ENCODE measurements at places on chromosomes 11 and 22.

DNA sequence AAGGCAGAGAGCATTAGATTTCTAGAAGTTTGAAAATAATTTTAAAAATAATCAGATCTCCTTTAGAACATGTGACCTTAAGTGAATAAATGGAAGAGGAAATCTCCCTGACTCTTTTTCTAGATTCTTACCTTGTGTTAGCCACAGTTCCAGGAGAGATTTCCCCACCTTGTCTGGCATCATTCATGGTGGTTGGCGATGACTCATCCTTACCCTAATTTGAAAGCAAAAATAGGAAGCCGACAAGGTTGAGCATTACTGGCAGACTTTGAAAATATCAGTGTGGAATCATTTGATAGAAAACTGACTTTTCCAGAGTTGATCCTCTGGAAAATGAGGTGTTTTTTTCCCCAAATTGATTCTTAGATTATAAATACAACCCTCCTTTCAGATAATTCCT is 48.1 kb downstream of the CNTN5 start:
- DNase-seq, result no peak

DNA sequence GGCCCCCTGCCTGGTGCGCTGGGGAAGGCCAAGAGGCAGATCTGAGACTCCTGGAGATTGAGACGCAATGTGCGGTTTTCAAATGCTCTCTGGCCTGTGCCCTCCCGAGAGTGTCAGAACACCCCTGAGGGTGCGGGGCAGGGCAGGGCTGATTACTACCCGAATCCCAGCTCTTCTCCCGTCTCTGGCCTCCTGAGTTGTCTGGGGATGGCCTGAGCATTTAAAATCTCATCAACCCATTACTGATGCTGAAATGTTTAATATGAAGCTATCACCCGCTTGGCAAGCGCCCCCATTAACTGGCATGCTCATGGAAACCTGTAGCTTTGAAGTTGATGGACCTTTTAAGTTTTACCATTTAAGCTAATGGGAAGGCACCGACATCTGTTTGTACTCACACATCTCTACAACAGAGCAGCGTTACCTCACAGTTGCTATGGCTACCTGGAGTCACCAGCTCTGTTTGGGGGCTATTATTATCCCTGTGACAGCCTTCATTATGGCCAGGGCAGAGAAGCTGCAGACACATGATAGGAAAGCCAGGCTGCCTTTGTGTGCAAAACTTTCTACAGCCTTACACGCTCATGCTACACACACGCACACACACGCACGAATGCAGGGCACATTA is 3.6 kb upstream of the MB start:
- DNase-seq, result no peak

DNA sequence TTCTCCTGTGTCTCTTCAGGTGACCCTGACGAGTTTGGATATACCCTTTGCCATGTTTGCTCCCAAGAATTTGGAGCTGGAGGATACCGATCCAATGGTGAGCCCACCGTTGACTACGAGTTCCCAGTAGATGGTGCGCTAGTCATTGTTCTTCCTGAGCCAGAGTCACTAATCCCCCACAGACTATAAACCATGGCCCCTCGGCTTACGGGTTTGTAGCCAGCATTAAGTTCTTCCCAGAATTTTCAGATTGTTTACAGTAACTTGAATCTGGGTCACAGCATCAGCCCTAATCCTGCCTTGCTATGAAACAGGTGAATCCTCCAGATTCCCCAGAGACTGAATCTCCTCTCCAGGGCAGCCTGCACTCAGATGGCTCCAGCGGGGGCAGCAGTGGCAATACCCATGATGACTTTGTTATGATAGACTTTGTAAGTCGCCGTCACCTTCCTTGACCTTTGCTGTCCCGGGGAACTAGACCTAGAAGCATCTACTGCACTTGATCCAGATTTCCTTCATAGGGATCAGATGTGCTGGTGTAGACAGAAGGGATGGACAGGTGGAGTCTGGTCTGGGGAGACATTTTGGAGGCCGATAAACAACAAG is 31.8 kb downstream of the ARHGAP1 start:
- DNase-seq, result no peak

DNA sequence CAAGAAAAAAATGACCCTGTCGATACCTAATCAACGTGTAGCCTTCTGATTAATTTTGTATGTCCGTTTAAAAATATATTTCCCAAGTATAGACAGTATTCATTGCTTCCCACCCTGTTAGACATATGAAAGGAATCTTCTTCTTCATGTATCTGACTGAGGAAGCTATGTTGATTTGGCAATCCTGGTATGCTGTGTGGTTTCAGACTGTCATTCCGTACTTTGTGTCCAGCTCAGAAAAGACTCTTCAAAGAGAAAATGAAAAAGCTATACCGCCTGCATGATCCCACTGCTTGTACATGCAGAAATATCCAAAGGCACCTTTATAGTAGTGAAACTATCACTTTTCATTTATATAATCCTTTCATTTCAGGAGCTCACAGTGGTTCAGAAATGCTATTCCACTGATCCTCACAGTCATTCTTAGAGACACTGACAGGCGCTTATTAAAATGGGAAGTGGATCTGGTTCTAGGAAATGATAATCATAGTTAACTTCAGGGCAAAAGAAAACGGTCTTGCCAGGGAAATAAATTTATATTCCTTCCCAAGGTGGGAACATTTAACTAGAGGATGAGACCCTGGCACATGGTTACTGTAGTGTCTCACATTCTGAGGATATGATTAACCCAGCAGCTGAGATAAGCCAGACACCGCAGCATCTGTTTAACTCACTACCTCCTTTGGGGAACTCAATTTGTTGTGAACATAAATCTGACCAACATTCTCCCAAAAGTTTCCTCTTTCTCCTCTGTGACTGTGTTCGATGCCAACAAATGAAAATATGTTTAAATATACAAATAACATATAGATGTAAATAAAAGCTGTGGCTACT is 599.2 kb upstream of the LUZP2 start:
- no peak for DNase-seq

DNA sequence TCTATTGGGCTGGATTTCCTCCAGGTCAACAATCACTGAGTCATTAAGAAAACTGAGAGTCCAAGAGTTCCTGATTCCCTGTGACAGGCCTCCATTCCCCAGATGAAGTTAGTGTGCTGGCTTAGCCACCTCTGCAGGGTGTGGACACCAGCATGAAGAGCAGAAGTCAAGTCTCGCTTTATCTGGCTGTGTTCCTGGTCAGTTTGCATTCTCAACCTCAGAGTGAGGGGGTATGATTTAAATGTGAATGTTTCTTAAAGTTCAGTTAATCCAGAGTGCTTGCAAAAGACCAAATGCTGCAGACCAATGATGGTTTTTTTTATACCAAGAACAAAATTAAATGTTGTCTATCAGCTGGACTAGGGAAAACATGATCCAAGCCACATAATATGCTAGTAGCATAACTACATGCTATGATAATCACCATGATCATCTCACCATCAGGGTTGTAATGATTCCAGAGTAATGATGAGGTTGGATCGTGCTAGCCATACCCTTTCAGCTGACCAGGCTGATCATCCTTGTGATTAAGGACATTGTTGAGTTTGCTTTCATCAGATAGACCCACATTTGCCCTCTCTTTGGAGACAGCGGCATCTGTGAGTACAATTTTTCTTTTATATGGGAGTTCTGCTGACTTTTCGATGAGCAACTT is 145.8 kb upstream of the ARHGAP20 start:
- no peak for DNase-seq

DNA sequence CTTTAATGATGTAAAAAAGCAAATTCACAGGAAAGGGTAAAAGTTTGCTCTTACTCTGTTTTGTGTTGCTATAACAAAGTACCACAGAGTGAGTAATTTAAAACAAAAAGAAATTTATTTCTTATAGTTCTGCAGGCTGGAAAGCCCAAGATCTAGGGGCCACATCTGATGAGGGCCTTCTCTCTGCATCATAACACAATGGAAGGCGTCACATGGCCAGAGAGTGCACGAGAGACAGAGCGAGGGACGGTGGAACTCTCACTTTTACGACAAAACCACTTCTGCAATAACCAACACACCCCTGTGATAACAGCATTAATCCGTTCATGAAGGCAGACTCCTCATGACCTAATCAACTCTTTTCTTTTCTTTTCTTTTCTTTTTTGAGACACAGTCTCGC is 31.1 kb downstream of the CD6 start:
- no peak for DNase-seq
